ENCODE measurements at places on chromosomes 5 and 9. TPM values are rescaled to one million over a fixed set of nuclear protein-coding genes. Genes with fewer than 3 reads are reported as not detected.

COL15A1 gene
- total RNA-seq = 0.56 TPM

WWC1 gene
- total RNA-seq = 11.5 TPM

SMIM33 gene
- total RNA-seq = not detected

FGF1 gene
- 2.0 TPM for total RNA-seq

TMEM267 gene
- 7.1 TPM for total RNA-seq

ADAMTS19 gene
- total RNA-seq = under 0.01 TPM

HMHB1 gene
- not detected for total RNA-seq

IFNA2 gene
- not detected for total RNA-seq

SLC34A3 gene
- total RNA-seq = 0.14 TPM

SHROOM1 gene
- total RNA-seq = 2.4 TPM

OLFML2A gene
- total RNA-seq = 37.5 TPM

GABRA6 gene
- total RNA-seq = not detected

CDKN2B gene
- total RNA-seq = 64.8 TPM

MRRF gene
- total RNA-seq = 48.5 TPM

SPATA6L gene
- total RNA-seq = 0.23 TPM

GDNF gene
- total RNA-seq = not detected

FLT4 gene
- not detected for total RNA-seq

WDR38 gene
- not detected for total RNA-seq

TAF11L5 gene
- total RNA-seq = not detected

PCDHA1 gene
- total RNA-seq = 0.14 TPM

SLC6A18 gene
- total RNA-seq = not detected

ACSL6 gene
- total RNA-seq = not detected

MYOT gene
- not detected for total RNA-seq

MVB12B gene
- total RNA-seq = 2.8 TPM

ERCC8 gene
- 12.1 TPM for total RNA-seq

RORB gene
- not detected for total RNA-seq

CDH6 gene
- total RNA-seq = 11.3 TPM

AK8 gene
- 0.85 TPM for total RNA-seq

PAM gene
- total RNA-seq = 95.4 TPM

LCN15 gene
- total RNA-seq = not detected

IL31RA gene
- total RNA-seq = 0.28 TPM

MEF2C gene
- total RNA-seq = 0.42 TPM

OR1J1 gene
- total RNA-seq = not detected

SPINK4 gene
- not detected for total RNA-seq

OR1Q1 gene
- not detected for total RNA-seq

SPRY4 gene
- total RNA-seq = 12.7 TPM

CER1 gene
- total RNA-seq = not detected

IPO11 gene
- total RNA-seq = 21.3 TPM

SAXO1 gene
- not detected for total RNA-seq

GALT gene
- 15.4 TPM for total RNA-seq

PCDHGA4 gene
- total RNA-seq = 0.23 TPM

TMEM252 gene
- total RNA-seq = not detected

ADAMTS16 gene
- not detected for total RNA-seq

LYSMD3 gene
- 6.9 TPM for total RNA-seq

All from airway epithelial cell (primary cell).